ENCODE measurements at places on chromosomes 16 and 17.

- peak; percentile 60 for DNase-seq
These were observed 945 bp upstream of the UQCRC2 start for GRCh38 chr16:21952040-21952792.

DNA sequence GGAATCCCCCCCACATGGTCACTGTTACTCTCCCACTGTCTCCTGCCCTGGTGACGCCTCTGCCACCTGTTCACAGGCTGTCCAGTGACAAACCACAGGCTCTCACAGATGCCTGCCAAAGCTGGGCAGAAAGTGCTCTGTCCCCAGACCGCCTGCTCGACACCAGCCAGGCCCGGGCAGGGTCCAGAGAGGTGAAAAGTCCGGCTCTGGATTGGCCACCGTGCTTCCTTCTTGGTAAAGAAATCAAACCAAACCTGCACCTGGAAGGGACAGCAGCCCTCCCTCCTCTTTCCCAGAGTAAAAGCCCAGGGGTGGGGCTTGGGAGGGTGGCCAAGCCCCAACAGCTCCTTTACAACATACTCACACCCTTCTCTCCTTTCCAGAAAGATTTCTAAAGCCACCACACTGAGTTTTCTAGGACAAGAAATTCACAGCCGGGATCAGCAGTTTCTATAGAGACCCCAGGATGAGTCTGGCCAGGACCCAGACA lies 6.2 kb downstream of the PCGF2 start:
- DNase-seq, result no peak

DNA sequence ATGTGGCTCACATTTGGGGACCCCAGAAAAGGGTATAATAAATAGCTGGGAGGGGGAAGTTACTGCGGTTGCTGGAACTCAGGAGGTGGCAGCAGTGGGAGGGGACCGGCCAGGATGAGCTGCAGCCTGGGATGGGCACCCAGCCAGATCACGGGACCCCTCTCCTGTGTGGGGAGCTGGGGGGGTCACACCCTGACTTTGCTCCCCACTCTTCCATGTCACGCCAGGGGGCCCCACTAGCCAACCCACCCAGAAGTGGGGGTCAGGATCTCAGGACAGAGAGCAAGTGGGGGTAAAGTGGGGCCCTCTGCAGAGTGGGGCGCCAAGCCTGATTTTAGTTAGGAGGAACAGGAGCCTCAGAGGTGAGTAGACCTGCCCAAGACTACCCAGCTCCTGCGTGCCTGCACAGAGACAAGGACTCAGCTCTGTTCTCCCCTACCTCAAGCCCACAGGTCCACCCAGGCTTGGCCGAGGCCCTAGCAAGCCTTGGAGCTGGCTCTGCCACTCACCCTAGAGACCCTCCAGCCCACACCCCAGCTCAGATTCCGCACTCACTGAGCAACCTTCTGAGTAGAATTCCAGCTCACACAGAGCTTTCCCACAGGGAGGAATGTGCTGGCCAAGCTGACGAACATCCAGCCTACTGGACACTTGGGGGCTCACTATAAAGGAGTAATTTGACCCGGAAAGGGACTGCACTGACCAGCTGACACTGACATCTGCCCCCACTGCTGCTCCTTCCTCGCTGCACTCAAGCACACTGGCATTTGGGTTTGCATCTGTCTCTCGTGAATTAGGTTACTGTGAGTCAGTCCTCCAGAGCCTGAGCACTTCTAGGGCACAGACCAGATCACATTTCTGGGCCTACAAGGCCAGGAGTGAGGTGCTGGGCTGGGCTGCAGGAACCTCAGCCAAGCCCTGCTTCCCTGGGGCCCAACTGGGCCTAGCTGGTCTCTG lies 310.1 kb downstream of the C16orf95 start:
- DNase-seq, result no peak

DNA sequence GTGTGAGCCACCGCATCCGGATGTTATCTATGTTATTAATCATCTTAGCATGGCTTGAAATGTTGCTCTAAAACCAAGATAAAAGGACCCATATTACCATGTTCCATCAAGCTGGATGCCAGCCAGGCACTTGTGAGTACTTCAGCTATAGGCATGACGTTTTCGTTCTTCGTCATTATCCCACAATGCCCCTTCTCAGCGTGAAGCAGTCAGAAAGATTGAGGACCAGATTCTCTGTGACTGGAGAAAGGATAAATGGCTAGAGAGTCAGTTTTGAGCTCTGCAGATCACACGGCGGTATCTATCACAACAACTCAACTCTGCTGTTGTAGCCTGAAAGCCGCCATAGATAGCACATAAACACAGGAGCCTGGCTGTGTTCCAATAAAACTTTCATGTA lies 29.8 kb upstream of the LCMT1 start:
- no peak for DNase-seq

DNA sequence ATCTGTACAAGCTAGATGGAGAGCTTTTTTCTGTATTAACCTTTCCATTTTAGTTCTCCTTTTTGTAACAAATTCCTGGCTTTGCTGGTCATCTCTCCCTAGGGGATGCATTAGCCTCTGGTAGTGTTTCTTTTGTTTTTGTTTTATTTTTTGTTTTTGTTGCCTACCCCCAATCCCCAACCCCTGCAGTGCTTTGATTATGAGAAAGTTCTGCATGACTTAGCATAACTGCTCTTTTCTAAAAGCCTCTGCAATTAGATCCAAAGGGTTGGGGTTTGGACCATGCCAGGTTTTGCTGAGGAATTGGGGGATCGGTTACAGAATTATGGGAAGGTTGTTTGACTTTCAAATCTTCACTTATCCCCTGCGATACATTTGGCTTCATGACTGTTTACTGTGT lies 98.2 kb downstream of the ADAMTS18 start:
- DNase-seq, result no peak

GRCh38 chr16:75644240-75645012 lies 3.0 kb downstream of the KARS1 start:
- DNase-seq, result no peak

DNA sequence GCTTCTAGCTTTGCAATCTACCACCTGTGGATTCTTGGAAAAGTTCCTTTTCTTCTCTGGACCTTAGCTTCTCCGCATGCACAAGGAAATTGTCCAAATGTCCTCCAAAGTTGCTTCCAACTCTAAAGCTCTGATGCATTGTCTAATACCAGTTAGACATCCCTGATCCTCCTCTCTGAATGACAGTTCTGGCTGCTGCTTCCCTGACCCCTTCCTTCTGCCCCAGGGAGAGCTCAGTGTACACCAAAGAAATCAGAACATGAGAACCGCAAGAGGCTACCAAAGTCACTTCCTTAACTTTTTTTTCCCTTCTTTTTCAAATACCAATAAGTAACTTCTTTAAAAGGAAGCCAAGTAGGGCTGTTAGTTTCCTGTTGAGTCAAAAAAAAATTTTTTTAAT lies 79.7 kb upstream of the CES5A start:
- no peak for DNase-seq

DNA sequence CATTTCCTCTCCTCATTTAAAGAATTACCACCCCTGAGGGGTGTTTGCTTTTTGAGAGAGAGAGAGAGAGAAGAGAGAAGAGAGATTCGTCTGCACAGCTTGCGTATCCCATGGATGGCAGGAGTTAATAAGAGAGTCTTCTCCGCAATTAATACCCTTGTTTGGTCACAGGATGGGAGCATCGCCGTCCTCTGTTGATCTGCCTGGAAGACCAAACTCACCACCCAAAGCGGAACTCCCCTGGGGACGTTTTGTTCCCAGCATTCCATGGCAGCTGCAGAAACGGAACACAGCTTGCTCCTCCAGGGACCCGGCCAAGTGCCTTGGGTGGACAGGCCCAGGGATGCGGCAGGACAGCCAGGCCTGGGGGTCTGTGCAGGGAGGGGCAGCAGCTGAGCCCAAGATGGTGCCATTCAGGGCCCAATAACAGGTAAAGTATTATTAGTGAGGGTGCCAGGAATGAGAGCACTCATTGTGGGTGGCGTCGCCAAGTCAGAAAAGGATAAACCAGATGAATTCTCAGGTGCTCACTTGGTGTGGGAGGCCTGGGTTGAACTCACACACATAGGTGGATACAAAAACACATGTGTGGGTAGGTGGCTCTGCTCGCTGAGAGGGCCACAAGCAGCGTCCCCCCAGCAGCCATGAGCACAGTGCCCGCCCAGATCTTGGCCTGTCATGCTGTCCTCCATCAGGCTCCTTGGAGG lies 83.1 kb downstream of the NT5M start:
- no peak for DNase-seq

GRCh38 chr17:79033741-79034501 lies 10.0 kb downstream of the C1QTNF1 start:
- DNase-seq, result no peak

DNA sequence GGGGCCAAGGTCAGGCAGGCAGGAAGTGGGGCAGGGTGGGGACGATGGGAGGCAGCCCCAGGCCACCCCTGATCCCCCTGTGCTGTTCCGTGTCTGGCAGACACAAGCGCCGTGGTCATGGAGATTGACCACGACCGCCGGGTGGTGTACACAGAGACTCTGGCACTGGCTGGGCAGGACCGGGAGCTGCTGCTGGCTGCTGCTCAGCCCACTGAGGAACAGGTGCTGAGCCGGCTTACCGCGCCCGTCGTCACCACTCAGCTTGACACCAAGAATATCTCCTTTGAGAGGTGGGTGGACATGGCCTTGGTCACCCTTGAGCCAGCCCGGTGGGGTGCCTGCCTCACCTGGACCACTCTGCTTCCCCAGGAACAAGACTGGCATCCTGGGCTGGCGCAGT lies 13.7 kb downstream of the CORO6 start:
- no peak for DNase-seq

GRCh38 chr17:8859804-8860430 lies 7.6 kb downstream of the PIK3R6 start:
- DNase-seq, result no peak

DNA sequence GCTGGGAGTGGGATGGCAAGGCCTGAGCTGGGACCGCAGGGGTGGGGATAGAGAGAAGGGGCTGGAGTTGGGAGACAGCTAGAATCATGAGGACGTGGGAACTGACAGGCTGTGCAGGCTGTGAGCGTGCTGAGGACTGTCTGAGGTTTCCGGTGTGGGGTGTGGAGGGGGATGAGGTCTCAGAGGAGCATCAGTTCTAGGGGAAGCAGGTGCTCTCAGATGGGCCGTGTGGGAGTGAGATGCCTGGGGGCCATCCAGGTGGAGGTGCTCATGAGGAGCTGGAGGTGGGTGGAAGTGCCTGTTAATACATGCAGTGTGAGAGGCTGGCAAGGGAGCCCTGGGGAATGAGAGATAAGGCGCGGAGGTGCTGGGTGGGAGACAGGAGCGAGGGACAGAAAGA lies 27.2 kb downstream of the HASPIN start:
- no peak for DNase-seq

DNA sequence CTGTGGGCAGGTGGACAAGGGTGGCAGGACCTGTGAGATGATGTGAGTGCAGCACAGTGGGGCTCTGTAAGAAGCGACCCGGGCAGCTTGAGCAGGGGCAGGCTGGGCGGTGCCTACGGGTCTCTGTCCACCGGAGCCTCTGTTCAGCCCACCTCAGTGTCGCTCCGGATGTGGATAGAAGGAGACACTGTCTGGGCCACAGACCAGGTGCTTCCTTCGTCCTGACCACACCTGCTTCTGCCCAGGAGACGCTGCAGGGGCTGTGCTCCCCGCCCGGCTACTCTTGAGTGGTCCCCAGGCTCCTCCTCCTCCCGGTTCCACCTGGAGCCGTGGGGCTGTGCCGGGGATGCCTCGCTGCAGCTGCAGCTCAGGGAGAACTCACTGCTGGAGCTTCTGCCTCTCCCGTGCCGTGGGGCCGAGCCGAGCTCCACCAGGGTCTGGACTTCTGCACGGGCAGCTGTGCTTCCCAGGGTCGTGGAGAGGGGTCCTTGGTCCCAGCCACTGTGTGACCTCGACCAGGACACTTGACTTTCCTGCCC lies 21.5 kb downstream of the METRNL start:
- DNase-seq, result no peak

- no peak for DNase-seq
These were observed 3.9 kb upstream of the HEXIM1 start for GRCh38 chr17:45144199-45145034.

GRCh38 chr16:85129876-85130704 lies 17.8 kb upstream of the CIBAR2 start:
- DNase-seq, result no peak

DNA sequence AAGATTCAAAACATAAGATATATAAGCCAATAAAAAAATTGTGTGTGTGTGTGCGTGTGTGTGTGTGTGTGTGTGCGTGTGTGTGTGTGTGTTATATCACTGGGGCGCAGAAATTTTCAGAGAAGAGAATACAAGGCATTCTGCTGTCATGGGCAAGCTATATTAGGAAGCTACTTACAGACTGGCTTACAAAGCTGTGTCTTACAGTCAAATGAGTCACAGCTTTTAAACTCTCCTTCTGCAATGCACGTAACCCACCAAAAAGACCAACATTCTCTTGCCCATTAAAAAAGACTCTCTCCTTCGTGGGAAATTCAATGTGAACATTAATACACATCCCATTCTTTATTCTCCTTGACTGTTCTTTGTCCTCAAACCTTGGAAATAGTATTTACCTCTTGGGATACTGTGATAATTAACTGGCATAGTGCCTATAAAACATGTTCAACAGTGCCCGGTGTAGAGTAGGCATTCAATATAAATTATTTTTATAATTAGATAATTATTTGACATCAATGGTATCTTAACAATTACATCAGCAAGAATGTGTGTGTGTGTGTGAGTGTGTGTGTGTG lies 860.4 kb upstream of the SOX9 start:
- DNase-seq, result no peak

DNA sequence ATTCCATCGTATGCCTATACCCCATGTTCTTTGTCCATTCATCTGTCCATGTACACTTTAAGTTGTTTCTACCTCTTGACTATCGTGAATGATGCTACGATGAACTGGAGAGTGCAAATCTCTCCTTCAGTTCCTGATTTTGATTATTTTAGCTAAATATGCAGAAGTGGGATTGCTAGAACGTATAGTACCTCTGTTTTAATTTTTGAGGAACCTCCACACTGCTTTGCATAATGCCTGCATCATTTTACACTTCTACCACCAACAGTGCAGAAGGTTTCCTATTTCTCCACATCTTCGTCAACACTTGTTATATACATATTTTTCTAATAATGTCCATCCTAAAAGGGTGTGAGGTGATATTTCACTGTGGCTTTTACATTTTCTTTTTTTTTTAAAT lies 43.9 kb downstream of the SDR42E1 start:
- DNase-seq, result no peak

- DNase-seq, result no peak
These were observed 626.1 kb downstream of the TMEM114 start for GRCh38 chr16:7964167-7964566.

DNA sequence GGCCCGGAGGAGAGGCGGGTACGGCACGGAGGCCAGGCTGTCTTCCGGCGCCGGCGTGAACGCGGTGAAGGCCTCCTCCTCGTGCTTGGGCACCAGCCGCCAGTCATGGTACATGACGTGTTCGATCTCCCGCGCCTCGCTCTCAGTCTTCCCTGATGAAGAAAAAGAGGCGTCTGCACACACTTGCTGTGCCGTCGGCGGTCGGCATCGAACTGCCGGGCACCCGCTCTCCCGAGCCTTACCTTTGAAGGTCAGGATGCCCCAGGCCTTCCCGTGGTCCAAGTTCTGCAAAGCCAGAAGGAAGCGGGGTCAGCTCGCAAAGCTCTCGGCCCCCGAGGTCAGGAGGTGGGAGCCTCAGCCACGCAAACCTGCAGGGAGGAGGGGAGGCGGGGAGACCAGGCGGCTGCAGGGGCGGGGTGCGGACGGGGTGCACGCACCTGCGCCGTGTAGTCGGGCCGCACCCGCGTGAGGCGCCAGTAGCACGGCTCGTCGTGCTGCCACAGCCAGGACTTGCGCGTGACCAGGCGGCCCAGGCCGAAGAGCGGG lies at the start of gene EME2:
Gene EME2, plus strand, starts transcription at position 449 of the 546 bp plus-strand sequence. CDS start 418 bp downstream, outside the sequence.
- peak; percentile 37 for DNase-seq

- no peak for DNase-seq
These were observed 25.4 kb downstream of the UBE2G1 start for GRCh38 chr17:4340914-4341615.

All from nephron progenitor cell (in vitro differentiated cells).